ENCODE measurements at places on chromosomes 16 and 17.

DNA sequence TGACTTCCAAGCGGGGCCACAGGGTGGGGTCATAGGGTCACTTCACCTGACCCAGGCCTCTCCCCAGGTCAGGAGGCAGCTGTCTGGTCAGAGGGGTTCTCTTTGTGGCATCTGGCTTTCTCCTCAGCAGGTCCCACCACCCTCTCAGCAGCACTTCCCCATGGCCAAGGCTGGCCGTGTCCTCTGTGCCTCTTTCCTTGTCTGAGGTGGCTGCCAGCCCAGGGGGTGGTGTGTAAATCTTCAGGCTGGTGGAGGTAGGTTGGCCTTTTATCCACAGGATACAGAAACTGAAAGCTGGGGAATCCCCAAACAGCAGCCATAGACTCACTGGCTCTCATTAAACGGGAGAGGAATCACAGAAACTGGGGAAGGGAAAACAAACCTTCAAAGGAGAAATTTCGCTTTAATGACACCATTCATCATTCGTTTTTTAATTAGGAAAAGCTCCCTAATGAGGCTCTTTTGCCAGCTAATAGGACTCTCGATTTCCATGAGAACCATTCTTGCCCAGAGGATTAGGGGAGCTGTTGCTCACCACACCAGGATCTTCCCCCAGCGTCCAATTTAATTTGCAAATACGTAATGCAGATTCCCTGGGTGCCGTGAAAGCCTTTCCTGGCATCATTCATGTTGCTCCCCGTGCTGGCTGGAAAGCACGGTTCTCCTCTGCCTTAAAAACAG lies 18.0 kb downstream of the C17orf75 start:
- DNase-seq: no peak

- DNase-seq: no peak
These were observed 7.5 kb downstream of the VASN start for GRCh38 chr16:4378999-4379690.

DNA sequence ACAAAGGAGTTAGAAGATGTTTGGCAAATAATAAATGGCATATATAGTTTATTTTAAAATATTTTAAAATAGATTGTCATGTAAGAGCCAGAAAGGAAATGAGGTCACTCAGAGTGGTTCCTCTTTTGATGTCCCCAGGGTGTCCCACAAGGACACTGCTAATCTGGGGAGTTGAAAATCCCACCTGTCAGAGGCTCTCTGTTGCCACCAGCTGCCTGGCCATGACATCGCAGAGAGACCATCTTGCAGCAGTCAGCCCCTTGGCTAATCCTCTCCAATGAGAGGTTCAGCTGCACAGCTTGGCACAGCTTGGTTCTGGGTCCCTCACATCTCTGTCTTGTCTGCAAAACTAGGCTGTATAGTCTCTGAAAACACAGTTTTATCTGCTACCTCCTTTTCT lies 11.0 kb upstream of the RBFOX1 start:
- no peak for DNase-seq

GRCh38 chr17:19010729-19011505 lies 6.4 kb upstream of the FAM83G start:
- DNase-seq: no peak

DNA sequence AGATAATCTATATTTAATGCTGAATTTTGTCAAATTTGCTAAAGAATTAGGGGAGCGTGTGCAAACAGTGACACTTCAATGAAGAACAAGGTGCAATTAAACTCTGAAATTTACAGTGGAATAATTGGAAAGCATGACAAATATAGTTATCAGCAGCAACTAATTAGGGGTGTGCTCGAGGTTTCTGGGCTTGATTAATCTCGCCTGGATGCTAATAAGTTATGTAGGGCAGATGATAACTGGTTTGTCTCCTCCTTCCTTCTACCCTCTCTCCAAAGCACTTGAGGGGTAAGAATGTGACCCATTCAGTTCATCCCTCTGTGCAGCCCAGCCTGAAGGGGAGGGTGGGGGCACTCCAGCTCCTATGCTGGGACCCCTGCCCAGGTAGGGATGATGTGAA lies 21.9 kb downstream of the MRM1 start:
- DNase-seq: no peak

DNA sequence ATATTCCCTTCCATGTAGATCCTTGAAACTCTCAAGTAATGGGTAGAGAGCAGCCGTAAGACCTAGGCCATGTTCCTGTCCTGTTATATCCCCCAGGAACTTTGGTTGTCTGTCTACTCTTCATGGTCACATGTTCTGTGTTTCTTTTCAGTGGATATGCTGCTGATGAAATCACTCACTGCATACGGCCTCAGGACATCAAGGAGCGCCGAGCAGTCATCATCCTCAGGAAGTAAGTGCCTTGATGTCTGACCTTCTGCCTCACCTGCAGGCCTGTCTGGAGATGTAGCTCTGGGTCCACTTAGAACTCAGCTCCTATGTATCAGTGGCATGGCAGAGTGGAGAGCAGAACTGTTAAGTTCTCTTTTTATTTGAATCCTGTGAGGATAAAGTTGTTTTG lies 11.2 kb downstream of the ALKBH5 start:
- no peak for DNase-seq

GRCh38 chr16:81505011-81505661 lies 60.5 kb downstream of the CMIP start:
- DNase-seq: no peak

GRCh38 chr17:29650396-29650795 lies 27.7 kb upstream of the CORO6 start:
- no peak for DNase-seq
